ENCODE measurements at places on chromosomes 5 and 9.

- no peak for DNase-seq
Measured at GRCh38 chr5:14039576-14039975, 95.1 kb upstream of the DNAH5 start.

DNA sequence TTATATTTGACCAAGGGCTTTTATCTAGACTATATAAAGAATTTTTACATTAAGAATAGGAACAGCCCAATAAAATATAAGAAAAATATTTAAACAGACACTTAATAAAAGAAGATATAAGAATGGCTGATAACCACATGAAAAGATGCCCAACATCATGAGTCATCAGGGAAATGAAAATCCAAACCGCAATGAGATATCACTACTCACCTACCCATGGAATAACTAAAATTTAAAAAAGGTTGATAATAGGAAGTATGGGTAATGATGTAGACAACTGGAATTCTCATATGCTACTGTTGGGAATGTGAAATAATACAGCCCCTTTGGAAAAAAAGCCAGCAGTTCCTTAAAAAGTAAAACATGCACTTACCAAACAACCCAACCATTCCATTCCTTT is 206.9 kb upstream of the PCSK5 start:
- no peak for DNase-seq

DNA sequence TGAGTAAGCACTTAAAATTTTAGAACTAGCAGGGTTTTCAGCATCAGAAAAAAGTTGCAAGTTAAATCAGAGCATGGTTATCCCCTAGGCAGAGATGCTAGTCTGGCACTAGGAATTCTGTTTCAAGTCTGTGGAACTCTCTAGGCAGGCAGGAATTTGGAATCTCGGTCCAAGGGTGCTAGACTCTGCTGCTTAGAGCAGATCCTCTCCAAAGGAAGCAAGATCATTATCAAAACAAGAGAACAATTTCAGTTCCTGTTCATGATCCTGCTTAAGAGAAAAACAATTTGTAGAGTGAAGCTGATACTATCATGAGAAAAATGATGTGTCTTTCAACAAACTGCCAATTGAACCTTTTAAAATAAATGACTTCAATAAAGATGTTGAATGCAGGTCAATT is 420.7 kb downstream of the KIF4B start:
- no peak for DNase-seq

- DNase-seq, result no peak
Measured at GRCh38 chr5:175551266-175551665, 72.9 kb downstream of the SFXN1 start.

DNA sequence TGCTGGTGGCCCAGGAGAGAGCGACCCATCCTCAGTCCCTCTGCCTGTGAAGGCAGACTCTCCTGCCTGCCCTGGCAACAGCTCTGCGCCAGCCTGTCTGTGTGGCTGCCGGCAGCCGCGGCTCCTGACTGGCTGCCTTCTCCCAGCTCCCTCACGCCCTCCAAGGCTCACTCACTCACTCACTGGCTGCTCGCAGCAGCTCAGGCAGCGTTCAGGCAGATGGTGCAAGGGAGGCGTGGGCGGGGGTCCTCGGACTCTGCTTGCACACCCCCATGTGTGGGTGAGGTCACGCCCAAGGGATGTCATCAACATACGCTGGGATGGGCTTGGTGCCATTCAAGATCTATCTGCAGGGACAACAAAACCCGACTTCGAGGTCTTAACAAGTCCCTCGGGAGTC is 66.7 kb downstream of the DAB2IP start:
- no peak for DNase-seq

All from OCI-M1 (cell line).